Esophagus (tissue), 2 donors: ENCODE measurements at places on chromosomes 2 and 18. TPM values are rescaled to one million over a fixed set of nuclear protein-coding genes. Genes with fewer than 3 reads are reported as not detected.

Gene LBX2
- 0.18 TPM for polyA plus RNA-seq

Gene IL36RN
- 25.9 TPM for polyA plus RNA-seq

Gene RBM44
- 0.24 TPM for polyA plus RNA-seq

Gene B4GALT6
- 2.4 TPM for polyA plus RNA-seq

Gene IGFBP2
- polyA plus RNA-seq = 138 TPM

Gene ALPI
- polyA plus RNA-seq = not detected

Gene PFN4
- 0.39 TPM for polyA plus RNA-seq

Gene C2orf78
- not detected for polyA plus RNA-seq

Gene LRP1B
- 0.02 TPM for polyA plus RNA-seq

Gene ATP8B1
- polyA plus RNA-seq = 8.0 TPM

Gene TEKT4
- 0.10 TPM for polyA plus RNA-seq

Gene DSC1
- 0.04 TPM for polyA plus RNA-seq

Gene PDE11A
- not detected for polyA plus RNA-seq

Gene CRACDL
- 9.1 TPM for polyA plus RNA-seq

Gene GCKR
- polyA plus RNA-seq = 4.0 TPM

Gene HOXD11
- 0.08 TPM for polyA plus RNA-seq

Gene DNAH7
- polyA plus RNA-seq = 0.09 TPM

Gene FOXI3
- polyA plus RNA-seq = not detected

Gene UCN
- polyA plus RNA-seq = 0.41 TPM

Gene BOLL
- polyA plus RNA-seq = not detected

Gene OBSL1
- polyA plus RNA-seq = 28.6 TPM

Gene CDH7
- polyA plus RNA-seq = under 0.01 TPM

Gene INPP5D
- 3.4 TPM for polyA plus RNA-seq

Gene DAPL1
- polyA plus RNA-seq = 426 TPM

Gene TRIB2
- 10.0 TPM for polyA plus RNA-seq

Gene RIT2
- not detected for polyA plus RNA-seq

Gene MYCN
- polyA plus RNA-seq = 0.49 TPM

Gene RGPD4
- not detected for polyA plus RNA-seq

Gene ITGA6
- polyA plus RNA-seq = 9.9 TPM

Gene PRKAG3
- polyA plus RNA-seq = not detected

Gene IL1RL2
- polyA plus RNA-seq = 5.0 TPM

Gene SNRPD1
- 23.6 TPM for polyA plus RNA-seq

Gene ZC3H6
- 0.61 TPM for polyA plus RNA-seq

Gene SOWAHC
- 28.7 TPM for polyA plus RNA-seq

Gene CPLX4
- not detected for polyA plus RNA-seq

Gene DOK1
- polyA plus RNA-seq = 2.5 TPM

Gene UPP2
- polyA plus RNA-seq = not detected

Gene FN1
- polyA plus RNA-seq = 154 TPM

Gene HRH4
- 0.01 TPM for polyA plus RNA-seq

Gene OSR1
- polyA plus RNA-seq = 1.7 TPM

Gene ALKAL2
- 0.45 TPM for polyA plus RNA-seq

Gene NEB
- polyA plus RNA-seq = 0.33 TPM

Gene UGT1A6
- polyA plus RNA-seq = 4.8 TPM

Gene CHRND
- polyA plus RNA-seq = not detected

Gene DNAH6
- polyA plus RNA-seq = 0.10 TPM

Gene UGT1A1
- 0.75 TPM for polyA plus RNA-seq

Gene SERPINB13
- 233 TPM for polyA plus RNA-seq

Gene SATB2
- polyA plus RNA-seq = 0.33 TPM

Gene CCDC138
- 2.8 TPM for polyA plus RNA-seq

Gene CRYGD
- polyA plus RNA-seq = not detected

Gene CD8B
- 1.7 TPM for polyA plus RNA-seq
